NCI-H2081 treated with DMSO at 0.1 percent for 48 hours (cell line): ENCODE measurements at places on chromosomes 11 and 22.

- DNase-seq, result no peak
Measured at GRCh38 chr11:68117853-68118470, 3.2 kb downstream of the CHKA start.

GRCh38 chr11:707817-708420, 1.9 kb downstream of the EPS8L2 start:
- DNase-seq, result no peak

GRCh38 chr11:105829084-105829483, 193.0 kb downstream of the MSANTD4 start:
- DNase-seq, result no peak

DNA sequence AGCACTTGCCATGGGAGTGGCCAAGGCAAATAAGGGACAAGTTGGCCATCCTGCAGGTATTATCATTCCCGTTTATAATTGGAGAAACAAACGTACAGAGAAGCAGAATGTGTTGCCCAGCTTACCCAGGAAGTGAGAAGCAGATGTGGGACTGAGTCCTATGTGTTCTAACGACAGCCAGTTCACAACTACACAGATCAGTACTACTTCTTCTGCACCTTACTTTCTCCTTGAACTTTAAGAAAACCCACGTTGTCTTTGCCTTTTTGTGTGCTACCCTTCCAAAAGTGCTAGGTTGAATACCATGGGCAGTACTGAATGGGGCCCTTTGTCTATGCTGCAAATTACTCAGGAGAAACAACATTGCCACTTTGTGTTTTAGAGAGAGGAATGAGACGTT, 62.8 kb upstream of the BLID start:
- no peak for DNase-seq

DNA sequence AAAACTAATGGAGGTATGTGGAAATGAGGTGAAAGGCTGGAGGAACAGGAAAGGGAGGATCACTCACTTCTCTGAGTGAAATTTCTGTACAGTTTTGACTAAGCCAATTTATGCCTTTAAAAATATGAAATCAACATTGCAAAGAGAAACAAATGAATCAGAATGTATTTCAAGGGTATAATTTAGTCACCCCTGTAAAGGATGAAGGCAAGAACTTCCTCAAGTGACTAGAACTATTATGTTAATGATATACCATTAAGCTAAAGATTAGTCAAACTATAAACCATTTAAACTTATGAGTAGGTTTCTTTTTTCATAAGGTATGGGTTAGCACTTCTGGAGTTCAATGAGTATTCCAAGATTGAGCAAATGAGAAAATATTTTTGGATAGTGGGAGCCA, 184.5 kb upstream of the CHORDC1 start:
- DNase-seq, result no peak

DNA sequence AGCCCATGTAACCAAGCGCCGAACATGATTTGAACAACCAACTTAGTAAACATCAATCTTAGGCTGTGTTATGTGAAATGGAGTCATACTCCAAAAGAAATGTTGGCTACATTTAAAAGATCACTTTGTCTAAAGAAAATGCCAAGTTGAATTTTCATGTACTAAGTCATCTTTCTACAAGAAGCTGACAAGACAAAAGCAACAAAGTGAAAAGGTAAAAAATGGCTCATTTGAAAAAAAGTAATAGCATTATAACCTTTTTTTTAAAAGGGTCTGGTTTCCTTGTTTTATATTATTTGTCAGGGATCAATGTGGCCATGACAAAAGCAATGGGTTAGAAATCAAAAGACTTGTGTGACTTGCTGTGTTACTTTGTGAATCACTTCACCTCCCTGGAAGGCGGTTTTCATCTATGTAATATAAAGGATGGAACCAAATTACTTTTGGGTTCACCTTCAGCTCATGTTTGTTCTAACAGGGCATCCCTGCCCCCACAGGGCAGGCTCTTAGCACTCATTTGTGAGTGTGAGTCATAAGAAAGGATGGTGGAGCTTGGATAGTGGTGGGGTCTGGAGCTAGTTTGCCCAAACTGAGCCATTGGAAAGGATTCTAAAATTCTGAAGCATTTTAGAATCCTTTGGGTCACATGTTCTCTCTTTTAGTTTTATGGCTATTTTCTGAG, 131.9 kb upstream of the MTMR2 start:
- DNase-seq, result no peak

- DNase-seq, result no peak
Measured at GRCh38 chr11:75465701-75466531, 32.9 kb upstream of the KLHL35 start.

- no peak for DNase-seq
Measured at GRCh38 chr11:76030968-76031590, 175.2 kb downstream of the WNT11 start.

DNA sequence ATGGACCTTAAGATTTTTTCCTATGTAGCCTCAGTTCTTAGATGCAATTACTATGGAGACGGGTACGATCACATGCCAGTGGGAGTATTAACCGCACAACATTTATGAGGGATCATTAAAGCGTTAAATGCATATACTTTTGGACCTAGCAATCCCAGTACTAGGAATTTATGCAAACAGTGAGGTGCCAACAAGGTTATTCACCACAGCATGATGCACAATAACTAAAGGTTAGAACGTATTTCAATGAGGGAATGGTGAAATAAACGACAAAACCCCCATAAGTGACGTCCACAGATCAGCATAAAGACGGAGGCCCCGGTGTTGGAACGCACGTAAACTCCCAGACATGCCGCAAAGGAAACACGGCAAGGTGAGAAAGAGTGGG, 539 bp downstream of the SIRT3 start:
- no peak for DNase-seq
